ENCODE measurements at places on chromosomes 4 and X.

DNA sequence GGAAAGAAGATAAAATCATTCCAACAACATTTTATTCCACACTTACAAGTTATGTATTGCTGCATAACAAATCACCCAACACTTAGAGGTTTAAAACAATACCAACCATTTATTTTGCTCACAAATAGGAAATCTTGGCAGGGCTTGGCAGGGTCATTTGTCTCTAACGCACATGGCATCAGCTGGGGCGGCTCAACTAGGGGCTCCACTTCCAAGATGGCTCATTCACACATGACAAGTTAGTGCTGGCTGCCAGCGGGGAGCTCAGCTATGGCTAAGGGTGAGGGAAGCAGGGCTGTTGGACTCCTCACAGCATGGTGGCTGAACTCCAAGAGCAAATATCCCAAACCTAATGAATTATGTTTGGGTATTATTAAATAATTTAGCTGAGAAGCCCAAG, 377.0 kb downstream of the ZNF674 start:
- no peak overlapping the region for H3K27ac ChIP-seq
- H3K4me3 ChIP-seq: no peak overlapping the region
- no peak for DNase-seq
- no peaks in the 10 kb centered on the region for H3K4me1 ChIP-seq

- no peak overlapping the region for H3K27ac ChIP-seq
- no peak for DNase-seq
- no peaks in the 10 kb centered on the region for H3K27me3 ChIP-seq
Observed at GRCh38 chr4:137961051-137961438, 281.1 kb downstream of the SLC7A11 start.

DNA sequence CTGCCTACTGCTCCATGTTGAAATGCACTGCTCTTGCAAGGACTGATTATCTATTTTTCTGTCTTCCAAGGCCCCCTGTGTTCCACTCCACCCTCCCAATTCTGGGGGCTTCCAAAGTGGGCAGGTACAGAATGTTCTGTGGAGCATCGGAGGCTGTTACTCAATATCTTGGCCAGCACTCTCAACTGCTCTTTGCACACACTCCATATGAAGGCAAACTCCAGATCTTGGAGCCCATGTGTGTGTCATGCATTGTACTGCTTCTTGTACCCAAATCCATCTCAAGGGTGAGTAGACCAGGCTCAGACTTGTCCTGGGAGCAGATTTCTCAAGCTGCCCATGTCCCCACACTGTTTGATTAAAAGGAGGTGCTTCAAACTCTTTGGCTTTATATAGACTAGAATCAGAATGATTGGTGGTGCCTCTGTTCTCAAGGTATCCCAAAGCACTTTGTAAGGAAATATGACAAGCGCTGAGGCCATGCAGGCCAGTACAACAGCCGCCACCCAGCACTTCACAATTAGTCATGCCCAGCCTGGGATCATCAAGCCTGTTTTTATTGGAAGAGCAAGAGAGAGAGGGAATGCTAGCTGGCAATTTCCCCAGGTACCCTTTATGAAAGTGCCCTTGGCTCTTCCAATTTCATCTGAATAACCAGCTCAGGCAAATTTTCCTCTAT, 44.3 kb downstream of the AR start:
- DNase-seq: peak; percentile 4
- no peak overlapping the region for H3K4me3 ChIP-seq
- no peaks in the 10 kb centered on the region for H3K36me3 ChIP-seq
- peaks cover 12% of the 10 kb centered on the region for H3K27me3 ChIP-seq
- H3K27ac ChIP-seq: no peak overlapping the region
- no peaks in the 10 kb centered on the region for H3K4me1 ChIP-seq

DNA sequence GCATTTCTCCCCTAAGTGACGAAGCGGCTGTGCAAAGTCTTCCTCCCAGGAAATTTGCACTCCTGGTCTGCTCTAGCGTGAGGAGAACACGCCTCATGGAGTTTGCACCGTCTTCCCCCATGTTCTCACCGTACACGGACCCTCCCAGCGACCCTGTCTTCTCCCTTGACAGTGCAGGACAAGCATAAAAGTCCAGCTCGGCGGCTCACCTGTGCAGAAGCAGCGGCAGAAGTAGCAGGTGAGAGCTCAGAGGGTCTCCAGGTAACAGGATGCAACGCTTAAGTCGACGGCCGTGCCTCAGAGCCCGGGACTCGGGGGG, 314 bp downstream of the P2RY8 start:
- no peaks in the 10 kb centered on the region for H3K4me1 ChIP-seq
- H3K4me3 ChIP-seq: peak overlapping the region; percentile 24
- no peak for DNase-seq
- peak overlapping the region; percentile 76 for H3K27ac ChIP-seq
- H3K36me3 ChIP-seq: no peaks in the 10 kb centered on the region

DNA sequence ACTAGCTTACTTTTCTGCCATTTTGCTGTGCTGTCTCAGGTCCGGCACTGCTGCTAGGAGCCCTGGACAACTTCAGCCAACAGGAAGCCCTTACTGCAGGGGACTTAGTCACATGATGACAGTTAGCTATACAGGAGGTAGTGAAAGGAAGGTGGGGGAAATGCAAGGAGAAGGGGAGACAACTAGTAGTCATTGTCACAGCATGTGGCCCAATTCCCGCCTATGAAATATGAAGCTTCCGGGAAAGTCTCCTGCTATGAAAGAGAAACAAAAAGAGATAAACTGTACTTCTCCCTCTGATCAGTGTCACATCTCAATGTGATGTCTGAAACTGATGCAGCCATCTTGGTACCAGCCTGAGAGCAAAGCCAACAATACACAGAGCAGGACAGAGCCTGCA, 71.6 kb downstream of the AMELX start:
- no peak for DNase-seq
- H3K4me3 ChIP-seq: no peak overlapping the region
- H3K27me3 ChIP-seq: no peaks in the 10 kb centered on the region
- H3K27ac ChIP-seq: no peak overlapping the region
- H3K4me1 ChIP-seq: peaks cover 10% of the 10 kb centered on the region

- no peaks in the 10 kb centered on the region for H3K4me1 ChIP-seq
- H3K27ac ChIP-seq: no peak overlapping the region
- H3K4me3 ChIP-seq: no peak overlapping the region
- DNase-seq: no peak
Observed at GRCh38 chrX:44189116-44189515, 154.4 kb downstream of the EFHC2 start.

DNA sequence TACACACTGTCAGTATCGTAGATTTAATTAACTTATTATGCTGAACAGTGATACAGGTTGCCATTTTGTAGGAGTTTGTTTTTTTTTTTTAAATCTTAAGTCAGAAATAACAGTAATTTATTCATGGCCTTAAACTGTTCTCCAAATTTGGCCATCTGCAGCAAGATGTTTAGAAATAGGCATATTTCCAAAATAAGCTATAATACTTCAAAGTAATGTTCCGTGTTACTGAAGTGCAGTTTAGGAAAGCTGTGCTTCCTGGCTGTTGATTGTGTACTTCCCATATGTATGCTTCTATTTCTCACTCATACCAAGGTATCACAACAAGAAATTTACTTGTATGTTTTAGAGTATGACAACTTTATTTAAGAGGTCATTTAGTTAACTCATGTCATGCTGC, 28.9 kb downstream of the CPEB2 start:
- H3K4me1 ChIP-seq: peaks cover 63% of the 10 kb centered on the region
- DNase-seq: no peak
- peaks cover 37% of the 10 kb centered on the region for H3K36me3 ChIP-seq
- H3K27ac ChIP-seq: no peak overlapping the region
- H3K27me3 ChIP-seq: no peaks in the 10 kb centered on the region

GRCh38 chr4:73213916-73214653, 44.5 kb downstream of the ANKRD17 start:
- no peak for DNase-seq
- no peaks in the 10 kb centered on the region for H3K27me3 ChIP-seq
- H3K36me3 ChIP-seq: no peaks in the 10 kb centered on the region
- H3K27ac ChIP-seq: no peak overlapping the region
- peaks cover 35% of the 10 kb centered on the region for H3K4me1 ChIP-seq
- H3K4me3 ChIP-seq: no peak overlapping the region

DNA sequence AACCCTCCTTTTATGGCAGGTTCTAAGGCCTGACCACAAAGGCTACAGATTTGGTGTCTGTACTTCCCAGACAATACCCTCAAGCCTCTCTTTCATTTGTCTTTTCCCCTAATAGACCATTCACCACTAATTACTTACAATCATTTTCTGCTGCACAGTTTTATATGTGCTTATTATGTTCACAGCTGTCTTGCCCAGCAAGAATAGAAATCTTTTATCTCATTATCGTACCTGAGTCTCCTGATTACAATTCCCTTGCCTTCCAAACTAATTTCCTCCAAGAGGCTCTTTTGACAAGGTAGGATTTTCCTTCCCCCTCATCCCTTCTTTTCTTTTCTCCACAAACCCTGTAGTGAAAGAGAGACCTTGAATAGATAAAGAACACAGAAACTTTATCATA, 352.5 kb upstream of the FMR1 start:
- no peak for DNase-seq
- no peaks in the 10 kb centered on the region for H3K27me3 ChIP-seq
- H3K27ac ChIP-seq: no peak overlapping the region
- no peak overlapping the region for H3K4me3 ChIP-seq
- H3K4me1 ChIP-seq: no peaks in the 10 kb centered on the region

DNA sequence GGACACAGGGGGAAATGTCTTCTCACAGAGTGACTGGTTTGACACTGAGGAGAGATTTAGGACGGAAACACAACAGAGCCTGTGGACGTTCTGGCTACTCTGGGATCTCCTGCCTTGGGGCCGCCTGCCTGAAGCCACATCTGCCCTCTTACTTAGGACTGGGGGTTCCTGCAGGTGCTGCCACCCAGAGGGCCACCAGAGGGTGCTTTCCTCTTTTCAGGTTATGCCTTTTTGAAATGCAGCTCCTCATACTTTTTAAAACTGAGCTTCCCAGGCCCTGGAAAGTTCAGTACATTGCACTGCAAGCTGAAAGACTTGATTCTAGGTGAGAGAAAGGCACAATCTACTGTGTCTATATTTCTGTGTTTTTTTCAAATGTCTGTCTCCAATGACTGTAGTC, 92.2 kb upstream of the PGRMC2 start:
- no peaks in the 10 kb centered on the region for H3K36me3 ChIP-seq
- H3K27ac ChIP-seq: no peak overlapping the region
- H3K4me3 ChIP-seq: no peak overlapping the region
- H3K27me3 ChIP-seq: no peaks in the 10 kb centered on the region
- no peak for DNase-seq

- no peaks in the 10 kb centered on the region for H3K4me1 ChIP-seq
- H3K4me3 ChIP-seq: no peak overlapping the region
- no peaks in the 10 kb centered on the region for H3K27me3 ChIP-seq
- H3K27ac ChIP-seq: no peak overlapping the region
- H3K36me3 ChIP-seq: no peaks in the 10 kb centered on the region
Observed at GRCh38 chr4:34220601-34221000, 2023.7 kb downstream of the ARAP2 start.

GRCh38 chr4:1326751-1327525, 20.1 kb upstream of the UVSSA start:
- H3K4me3 ChIP-seq: no peak overlapping the region
- no peak for DNase-seq
- H3K27me3 ChIP-seq: no peaks in the 10 kb centered on the region
- H3K27ac ChIP-seq: no peak overlapping the region
- no peaks in the 10 kb centered on the region for H3K4me1 ChIP-seq
- H3K36me3 ChIP-seq: peaks cover 16% of the 10 kb centered on the region

DNA sequence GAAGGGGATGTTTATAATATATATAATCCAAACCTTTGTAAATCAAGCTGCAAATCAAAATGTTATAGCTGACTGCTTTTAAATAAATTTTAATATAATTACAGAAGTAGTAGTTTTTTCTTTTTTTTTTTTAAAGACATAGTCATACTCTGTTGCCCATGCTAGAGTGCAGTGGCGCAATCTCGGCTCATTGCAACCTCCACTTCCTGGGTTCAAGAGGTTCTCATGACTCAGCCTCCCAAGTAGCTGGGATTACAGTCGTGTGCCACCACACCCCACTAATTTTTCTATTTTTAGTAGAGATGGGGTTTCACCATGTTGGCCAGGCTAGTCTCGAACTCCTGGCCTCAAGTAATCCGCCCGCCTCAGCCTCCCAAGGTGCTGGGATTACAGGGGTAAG, 178.7 kb downstream of the FBXW7 start:
- no peak for DNase-seq
- no peak overlapping the region for H3K4me3 ChIP-seq
- peaks cover 38% of the 10 kb centered on the region for H3K4me1 ChIP-seq
- no peak overlapping the region for H3K27ac ChIP-seq
- no peaks in the 10 kb centered on the region for H3K36me3 ChIP-seq

- peak; percentile 82 for DNase-seq
- no peaks in the 10 kb centered on the region for H3K27me3 ChIP-seq
- H3K36me3 ChIP-seq: no peaks in the 10 kb centered on the region
- peak within 1 kb of the TSS; percentile 89 for H3K27ac ChIP-seq
Observed at GRCh38 chrX:149540621-149541520, at the start of gene EOLA1. TSS of gene EOLA1 (plus strand) at chrX:149541012. CDS start at chrX:149545631, 4,619 bp downstream.

- H3K27me3 ChIP-seq: peaks cover 14% of the 10 kb centered on the region
- H3K36me3 ChIP-seq: peaks cover 16% of the 10 kb centered on the region
- DNase-seq: no peak
- no peaks in the 10 kb centered on the region for H3K4me1 ChIP-seq
- H3K27ac ChIP-seq: no peak overlapping the region
Observed at GRCh38 chrX:119007189-119007770, 32.9 kb downstream of the LONRF3 start.

- H3K4me1 ChIP-seq: no peaks in the 10 kb centered on the region
- no peaks in the 10 kb centered on the region for H3K27me3 ChIP-seq
- no peak for DNase-seq
- H3K36me3 ChIP-seq: no peaks in the 10 kb centered on the region
- H3K4me3 ChIP-seq: no peak overlapping the region
- no peak overlapping the region for H3K27ac ChIP-seq
Observed at GRCh38 chr4:98851806-98852205, 77.1 kb downstream of the EIF4E start.

DNA sequence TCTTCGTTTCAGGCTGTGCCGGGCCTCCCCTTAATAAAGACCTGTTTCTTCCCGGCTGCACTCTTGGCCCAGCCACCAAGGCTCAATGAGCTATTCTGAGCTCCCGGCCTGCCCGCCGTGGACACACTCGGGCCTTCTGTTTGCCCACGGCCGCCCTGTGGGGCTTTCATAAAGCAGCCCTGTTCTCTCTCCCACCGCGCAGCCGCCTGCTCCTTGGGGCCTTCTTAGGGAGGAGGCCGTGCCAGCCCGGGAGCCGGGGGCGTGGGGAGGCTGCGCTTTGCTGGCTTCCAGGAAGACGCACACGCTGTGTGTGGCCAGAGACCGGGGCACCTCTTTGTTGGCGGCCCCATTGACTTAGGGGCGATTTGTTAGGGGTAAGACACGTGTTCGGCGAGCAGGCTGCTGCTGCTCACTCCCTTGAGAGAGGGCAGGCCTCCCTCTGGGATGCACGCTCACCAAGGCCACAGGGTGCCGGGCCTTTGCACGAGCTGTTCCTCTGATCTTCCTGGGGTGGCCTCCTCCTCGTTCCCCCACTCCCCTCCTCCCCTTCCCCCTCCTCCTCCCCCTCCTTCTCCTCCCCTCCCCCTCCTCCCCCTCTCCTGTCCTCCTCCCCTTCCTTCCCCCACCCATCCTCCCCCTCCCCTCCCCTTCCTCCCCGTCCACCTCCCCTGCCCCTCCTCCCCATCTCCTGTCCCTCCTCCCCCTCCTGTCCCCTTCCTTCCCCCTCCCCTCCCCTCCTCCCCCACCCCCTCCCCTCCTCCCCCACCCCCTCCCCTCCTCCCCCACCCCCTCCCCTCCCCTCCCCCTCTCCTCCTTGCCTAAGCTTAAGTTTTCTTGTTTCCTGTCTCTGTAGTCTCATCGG, 11.3 kb downstream of the BLOC1S4 start:
- peak overlapping the region; percentile 33 for H3K4me3 ChIP-seq
- no peaks in the 10 kb centered on the region for H3K36me3 ChIP-seq
- peak; percentile 31 for DNase-seq
- no peaks in the 10 kb centered on the region for H3K27me3 ChIP-seq
- H3K27ac ChIP-seq: no peak overlapping the region

- peaks cover 6% of the 10 kb centered on the region for H3K4me1 ChIP-seq
- H3K27ac ChIP-seq: peak overlapping the region; percentile 52
- H3K27me3 ChIP-seq: no peaks in the 10 kb centered on the region
- no peak overlapping the region for H3K4me3 ChIP-seq
Observed at GRCh38 chr4:123776267-123776666, 379.7 kb downstream of the SPRY1 start.

Data from heart right ventricle (tissue), 16 donors.